ENCODE measurements at places on chromosomes 4 and X.

- DNase-seq = no peak
Observed at GRCh38 chr4:109177096-109177810, 125.2 kb downstream of the COL25A1 start.

DNA sequence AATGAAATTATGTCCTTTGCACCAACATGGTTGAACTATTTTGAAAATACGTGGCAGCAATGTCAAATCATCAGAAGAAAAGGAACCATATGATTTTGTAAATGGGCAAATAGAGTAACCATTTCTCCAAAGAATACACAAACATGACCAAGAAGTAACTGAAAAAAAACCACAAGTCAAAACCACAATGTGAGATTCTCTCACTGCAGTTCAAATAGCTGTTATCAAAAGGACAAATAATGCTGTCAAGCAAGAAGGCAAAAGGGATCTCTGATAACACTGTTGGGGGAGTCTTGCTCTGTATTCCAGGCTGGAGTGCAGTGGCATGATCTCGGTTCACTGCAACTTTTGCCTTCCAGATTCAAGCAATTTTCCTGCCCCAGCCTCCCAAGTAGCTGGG is 280.8 kb upstream of the ZCCHC13 start:
- peak; percentile 70 for DNase-seq

- no peak for DNase-seq
Observed at GRCh38 chr4:138775890-138776289, 239.7 kb upstream of the NOCT start.

GRCh38 chr4:140315019-140315418 is 58.4 kb upstream of the SCOC start:
- DNase-seq = no peak

GRCh38 chr4:184810720-184811119 is 15.0 kb downstream of the ACSL1 start:
- no peak for DNase-seq

GRCh38 chrX:6311540-6311939 is 82.9 kb upstream of the NLGN4X start:
- DNase-seq = no peak

GRCh38 chr4:135144498-135144897 is 942.9 kb upstream of the PABPC4L start:
- DNase-seq = no peak

- DNase-seq = no peak
Observed at GRCh38 chr4:172842779-172843178, 325.8 kb upstream of the GALNT7 start.
